ENCODE measurements at places on chromosomes 6 and 20.

DNA sequence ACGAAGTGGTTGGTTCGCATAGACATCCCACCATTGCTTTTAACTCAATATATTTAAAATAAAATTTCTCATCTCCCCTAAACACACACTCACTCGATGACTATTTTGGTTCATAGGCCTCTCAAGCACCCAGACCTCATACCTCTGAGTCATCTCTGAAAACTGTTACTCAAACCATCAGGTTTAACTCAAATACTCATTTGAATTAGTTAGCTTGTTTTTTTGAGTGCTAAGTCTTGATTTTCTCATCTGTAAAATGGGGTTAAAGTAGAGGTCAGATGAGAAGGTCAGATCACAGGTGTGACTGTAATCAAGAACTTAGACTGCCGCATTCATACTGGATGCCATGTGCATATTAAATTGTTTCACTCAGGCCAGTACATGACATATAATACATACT is 243.9 kb upstream of the TENT5A start:
- no peak for DNase-seq

GRCh38 chr6:68778356-68779020 is 143.4 kb downstream of the ADGRB3 start:
- DNase-seq, result peak; percentile 10

GRCh38 chr20:600736-601135 is 9.4 kb downstream of the TCF15 start:
- DNase-seq, result no peak

- no peak for DNase-seq
Measured at GRCh38 chr6:28651161-28651560, 125.5 kb downstream of the GPX5 start.

- DNase-seq, result no peak
Measured at GRCh38 chr6:14816116-14816859, 429.6 kb upstream of the JARID2 start.

DNA sequence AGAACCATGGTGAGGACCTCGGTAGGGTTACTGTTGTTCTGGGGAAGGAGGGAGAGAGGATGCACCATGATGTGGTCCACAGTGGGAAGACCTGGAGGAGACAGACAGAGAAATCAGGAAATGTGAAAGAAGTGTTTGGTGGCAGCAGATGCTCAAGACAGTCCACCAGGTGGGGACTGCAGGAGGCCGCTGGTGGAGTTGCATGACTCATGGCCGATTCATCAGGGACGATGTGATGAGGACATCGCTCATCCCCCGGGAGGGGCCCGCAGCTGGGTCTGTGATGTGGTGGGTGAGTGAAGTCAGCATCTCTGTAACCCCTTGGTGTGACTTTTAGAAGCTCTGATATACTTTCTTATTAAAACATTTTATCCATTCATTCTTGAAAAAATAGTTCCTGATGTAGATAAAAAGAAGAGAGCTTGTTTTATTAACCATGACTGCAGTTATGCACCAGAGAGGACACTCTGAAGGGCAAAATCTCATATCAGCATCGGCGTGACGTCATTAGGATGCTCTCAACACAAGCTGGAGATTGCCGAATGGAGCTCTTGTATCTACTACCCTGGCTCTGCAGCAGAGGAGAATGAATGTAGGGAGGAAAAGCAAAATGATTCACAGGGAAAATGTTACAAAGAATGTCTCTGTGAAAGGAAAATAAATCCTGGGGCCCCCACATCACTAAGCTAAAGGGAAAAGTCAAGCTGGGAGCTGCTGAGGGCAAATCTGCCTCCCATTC is 71.2 kb downstream of the RAMACL start:
- peak; percentile 15 for DNase-seq

DNA sequence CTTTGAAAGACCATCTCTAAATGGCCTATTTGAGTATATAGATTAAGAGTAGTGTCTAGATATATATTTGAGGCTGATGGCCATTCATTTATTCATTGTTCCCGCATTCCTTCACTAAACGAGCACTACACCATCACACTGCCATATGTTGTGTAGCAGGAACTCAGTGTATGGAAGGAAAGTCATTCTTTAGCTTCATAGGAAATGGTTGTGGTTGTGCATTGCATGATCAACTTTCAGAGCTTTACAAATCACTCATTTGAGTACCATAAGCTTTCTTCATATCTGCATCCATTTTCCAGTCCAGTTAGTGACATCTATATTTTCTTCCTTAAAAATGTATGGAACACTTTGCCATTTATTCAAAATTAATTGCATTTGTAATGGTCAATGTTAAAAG is 97.9 kb downstream of the ARID1B start:
- DNase-seq, result no peak

DNA sequence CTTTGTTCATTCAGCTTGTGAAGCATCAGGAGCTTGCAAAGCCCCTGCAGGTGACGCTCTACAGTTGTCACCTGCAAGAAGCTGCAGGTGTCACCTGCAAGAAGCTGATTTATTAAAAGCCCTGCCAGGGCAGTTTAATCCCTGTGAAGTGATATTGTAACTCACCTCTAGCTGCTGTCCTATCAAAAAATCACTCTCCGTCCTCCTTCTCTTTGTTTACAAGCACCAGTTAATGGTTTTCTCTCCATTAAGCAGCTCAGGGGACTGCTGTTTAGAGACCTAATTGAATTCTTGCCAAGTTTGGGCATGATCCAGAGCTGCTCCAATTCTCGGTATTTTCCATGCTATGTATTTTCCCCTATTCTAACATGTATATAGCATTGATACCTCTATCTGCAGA is 345.9 kb downstream of the ARHGAP18 start:
- DNase-seq, result no peak

GRCh38 chr6:7264686-7265384 is 48.2 kb downstream of the SSR1 start:
- no peak for DNase-seq

DNA sequence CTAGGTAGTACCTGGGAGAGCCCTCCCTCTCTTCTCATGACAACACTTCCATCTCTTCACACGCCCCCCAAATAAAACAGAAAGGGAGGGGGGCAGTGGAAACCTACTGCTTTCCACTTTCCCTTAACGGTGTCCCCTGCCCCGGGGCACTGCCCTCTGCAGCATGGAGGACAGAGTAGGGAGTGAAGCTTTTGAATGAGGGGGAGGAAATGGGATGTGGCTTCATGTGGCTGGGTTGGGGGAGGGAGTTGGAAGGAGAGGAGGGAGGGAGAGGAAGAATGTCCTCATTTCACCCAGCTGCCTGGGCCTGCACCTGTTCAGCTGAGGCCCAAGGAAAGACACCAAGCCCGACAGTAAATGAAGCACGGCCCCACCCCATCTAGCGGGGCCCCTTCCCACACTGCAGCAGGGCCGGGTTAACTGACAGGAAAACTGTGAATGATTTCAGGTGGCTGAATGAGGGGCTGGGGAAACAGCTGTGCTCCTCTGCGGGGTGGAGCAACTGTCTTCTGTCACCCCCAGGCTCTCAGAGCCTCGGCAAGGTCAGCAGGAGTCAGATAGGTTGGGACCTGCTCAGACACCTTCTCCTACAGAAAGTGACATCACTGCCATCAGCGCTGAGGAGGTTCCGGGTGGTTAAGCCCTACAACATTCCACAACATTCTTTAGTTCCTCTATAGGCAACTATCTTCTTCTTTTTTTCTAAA is 40.0 kb upstream of the TAF8 start:
- DNase-seq, result peak; percentile 99

- no peak for DNase-seq
Measured at GRCh38 chr6:5439749-5440148, 178.4 kb downstream of the FARS2 start.

- DNase-seq, result no peak
Measured at GRCh38 chr6:139448051-139448649, 73.7 kb upstream of the CITED2 start.

DNA sequence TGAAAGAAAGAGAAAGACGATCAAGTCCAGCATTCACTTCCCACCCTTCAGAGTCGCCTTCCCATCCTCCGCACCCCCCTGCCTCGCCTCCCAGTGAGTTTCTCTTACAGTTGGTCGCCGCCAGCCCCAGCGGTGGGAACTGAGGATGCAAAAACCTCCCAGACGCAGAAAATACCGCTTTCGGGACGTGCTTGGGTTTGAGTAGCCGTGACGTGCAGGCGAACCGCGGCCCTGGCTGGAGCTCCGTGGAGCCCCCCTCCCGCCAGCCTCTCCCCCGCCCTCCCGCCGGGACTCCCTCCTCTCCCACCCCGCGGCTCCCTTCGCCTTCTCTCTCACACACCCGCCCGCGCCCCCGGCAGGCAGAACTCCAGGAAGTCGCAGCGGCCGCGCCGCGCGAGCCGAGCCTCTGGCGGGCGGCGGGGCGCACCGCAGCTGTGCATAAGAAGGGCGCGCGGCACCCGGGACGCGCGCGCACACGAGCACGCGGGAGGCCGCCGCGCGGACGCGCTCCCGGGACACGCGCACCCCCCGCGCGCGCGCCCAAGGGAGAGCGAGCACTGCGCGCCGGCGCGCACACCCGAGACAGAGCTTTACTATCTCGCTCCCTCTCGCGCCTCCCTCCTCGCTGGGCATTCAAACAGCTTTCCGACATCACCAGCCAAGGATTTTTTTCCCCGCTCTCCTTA is at the start of gene ADGRB3:
Gene ADGRB3, plus strand, starts transcription at position 557 of the 686 bp plus-strand sequence. CDS start 3,394 bp downstream, outside the sequence.
- DNase-seq, result peak; percentile 68

- peak; percentile 12 for DNase-seq
Measured at GRCh38 chr6:117711369-117711768, 36.1 kb downstream of the NUS1 start.

DNA sequence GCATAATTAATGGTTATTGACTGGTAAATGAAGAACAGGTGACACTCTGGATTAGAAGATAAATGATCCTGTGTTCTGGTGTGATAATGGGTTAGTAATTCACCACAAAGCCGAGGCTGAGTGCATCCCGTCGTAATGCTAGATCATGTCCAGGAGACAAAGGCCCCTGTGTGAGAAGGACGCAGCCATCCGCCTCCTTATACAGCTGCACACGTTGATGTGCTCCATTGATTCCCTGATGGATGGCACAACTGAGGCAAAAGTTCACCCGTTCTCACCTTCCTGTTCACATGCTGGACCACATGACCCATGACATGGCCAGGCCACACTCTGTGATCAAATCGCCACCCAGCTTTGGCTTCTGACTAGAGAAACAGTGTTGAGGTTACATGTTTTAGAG is 136.1 kb downstream of the FOXC1 start:
- no peak for DNase-seq

GRCh38 chr6:123415844-123416468 is 220.8 kb downstream of the TRDN start:
- DNase-seq, result peak; percentile 52

GRCh38 chr6:104639668-104640067 is 220.1 kb downstream of the HACE1 start:
- no peak for DNase-seq

GRCh38 chr6:113650610-113650979 is 206.6 kb upstream of the MARCKS start:
- DNase-seq, result no peak

DNA sequence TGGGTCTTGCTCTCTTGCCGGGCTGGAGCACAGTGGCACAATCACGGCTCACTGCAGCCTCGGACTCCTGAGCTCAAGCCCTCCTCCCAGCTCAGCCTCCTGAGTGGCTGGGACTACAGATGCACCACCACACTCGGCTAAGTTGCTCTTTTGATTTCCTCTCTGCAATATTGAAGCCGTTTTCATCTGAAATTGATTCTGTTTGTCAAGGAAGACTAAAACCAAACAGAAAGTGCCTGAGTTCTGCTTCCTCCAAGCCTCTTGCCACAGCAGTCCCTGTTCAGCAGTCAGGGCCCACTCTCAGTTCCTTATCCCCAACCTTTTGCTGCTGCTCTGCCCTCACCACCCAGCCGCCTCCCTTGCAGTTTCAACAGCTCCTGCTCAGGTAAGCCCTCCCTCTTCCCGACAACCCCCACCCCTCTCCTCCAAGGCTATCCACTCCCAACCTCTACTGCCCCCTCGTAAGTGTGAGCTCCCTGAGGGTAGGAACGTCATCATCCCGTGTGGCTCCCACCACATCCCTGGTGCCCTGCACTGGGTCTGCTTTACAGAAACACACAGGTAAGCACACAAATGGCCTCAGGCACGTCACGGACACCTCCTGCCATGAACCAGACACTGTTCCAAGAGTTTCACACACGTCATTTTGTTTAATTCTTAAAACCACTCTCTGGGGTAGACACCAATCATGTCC is 70.7 kb upstream of the TAB2 start:
- no peak for DNase-seq

DNA sequence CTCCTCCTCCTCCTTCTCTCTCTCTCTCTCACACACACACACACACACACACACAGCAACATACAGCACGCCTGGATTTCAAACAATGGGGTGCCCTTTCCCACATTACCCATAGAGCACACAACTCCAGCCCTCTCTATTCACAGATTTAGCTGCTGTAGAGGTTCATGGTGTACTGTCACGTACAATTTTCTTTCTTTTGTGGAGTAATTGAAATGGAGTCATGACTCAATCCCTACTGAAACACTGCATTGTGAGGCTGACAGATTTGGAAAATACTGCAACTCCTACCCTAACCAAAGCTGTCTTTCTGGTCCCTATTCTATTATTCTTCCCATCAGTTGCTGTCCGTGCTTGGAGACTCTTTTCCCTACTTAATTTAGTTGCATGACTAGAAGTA is 166.9 kb downstream of the EDN1 start:
- no peak for DNase-seq
